Skeletal muscle tissue (tissue), 5 donors: ENCODE measurements at places on chromosomes 12 and 14. TPM values are rescaled to one million over a fixed set of nuclear protein-coding genes. Genes with fewer than 3 reads are reported as not detected.

Gene GPR135
- 2.6 TPM for total RNA-seq

Gene REP15
- 1.0 TPM for total RNA-seq

Gene KCNA1
- total RNA-seq, result 1.6 TPM

Gene FIGNL2
- 1.0 TPM for total RNA-seq

Gene PELI2
- 7.8 TPM for total RNA-seq

Gene CBLN3
- total RNA-seq, result under 0.01 TPM

Gene BTG1
- total RNA-seq, result 26.1 TPM

Gene AHNAK2
- total RNA-seq, result 11.5 TPM

Gene LIN7A
- total RNA-seq, result 1.6 TPM

Gene KRT83
- not detected for total RNA-seq

Gene NRXN3
- total RNA-seq, result 0.52 TPM
